HFFc6 (cell line): ENCODE measurements at places on chromosomes 12 and 14. TPM values are rescaled to one million over a fixed set of nuclear protein-coding genes. Genes with fewer than 3 reads are reported as not detected.

DNA sequence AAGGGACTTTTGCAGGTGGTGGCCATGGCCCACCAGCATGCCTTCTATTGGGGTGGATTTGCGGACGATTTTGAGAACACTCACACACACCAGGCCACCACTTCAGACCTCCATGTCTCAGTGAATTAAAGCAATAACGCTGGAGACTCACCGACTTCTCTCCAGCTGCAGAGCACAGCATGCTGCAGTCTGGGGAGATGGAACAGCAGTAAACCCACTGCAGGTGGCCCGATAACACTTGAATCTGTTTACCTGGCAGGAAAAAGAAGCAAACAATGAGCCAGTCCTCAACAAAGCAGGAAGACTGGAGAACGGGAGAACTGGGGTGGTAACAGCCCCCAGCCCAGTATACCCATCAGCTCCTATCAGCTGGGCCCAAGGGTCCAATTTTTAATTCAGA, 21.6 kb downstream of the RFC5 start:
- peaks cover 26% of the 10 kb centered on the region for H3K4me1 ChIP-seq
- peaks cover 59% of the 10 kb centered on the region for H3K36me3 ChIP-seq
- no peak for DNase-seq

The RNF10 gene
- total RNA-seq = 146 to 173 TPM (median 169 TPM) in 3 replicates

GRCh38 chr12:25725470-25725869, 172.4 kb upstream of the LMNTD1 start:
- no peaks in the 10 kb centered on the region for H3K27me3 ChIP-seq
- no peaks in the 10 kb centered on the region for H3K36me3 ChIP-seq
- no peak overlapping the region for H3K27ac ChIP-seq
- no peak for DNase-seq
- H3K4me3 ChIP-seq = no peak overlapping the region
- peaks cover 12% of the 10 kb centered on the region; the same call in 1 of the 2 replicates for H3K4me1 ChIP-seq

The MYRFL gene
- total RNA-seq = not detected in 3 replicates

The SLC25A47 gene
- not detected in 3 replicates for total RNA-seq

GRCh38 chr14:73662487-73662943, 17.7 kb downstream of the DNAL1 start:
- H3K27ac ChIP-seq = peak overlapping the region; percentile 85
- H3K36me3 ChIP-seq = no peaks in the 10 kb centered on the region; the same call in 1 of the 2 replicates
- peak overlapping the region; percentile 65 for H3K4me3 ChIP-seq
- H3K4me1 ChIP-seq = peaks cover 26% of the 10 kb centered on the region

The PKP2 gene
- not detected in 3 replicates for total RNA-seq

DNA sequence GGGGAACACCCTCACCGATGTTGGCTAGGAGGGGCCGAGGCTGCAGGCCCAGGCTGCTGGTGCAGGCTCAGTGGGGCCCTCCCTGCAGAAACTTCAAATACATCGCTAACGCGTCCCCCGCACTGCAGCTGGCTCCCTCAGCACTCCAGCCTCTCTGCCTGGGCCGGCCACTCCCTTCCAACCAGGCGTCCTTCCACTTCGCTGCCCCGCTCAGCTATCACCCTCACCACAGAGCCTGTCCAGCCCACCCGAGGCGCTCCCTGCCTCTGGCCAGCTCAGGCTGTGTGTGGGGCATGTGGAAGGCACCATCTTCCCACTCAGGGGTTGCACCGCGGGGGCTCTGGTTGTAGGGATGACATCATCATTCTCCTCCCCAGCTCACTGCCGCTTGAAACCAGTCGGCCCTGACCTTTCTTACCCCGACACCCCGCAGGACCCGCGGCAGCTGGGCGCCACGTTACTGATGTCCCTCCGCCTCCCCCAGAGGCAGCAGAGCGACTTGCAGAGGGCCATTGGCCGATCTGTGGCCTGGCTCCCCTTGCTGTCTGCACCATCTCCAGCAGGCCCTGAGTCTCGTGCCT, 199.9 kb upstream of the RTL1 start:
- no peaks in the 10 kb centered on the region for H3K36me3 ChIP-seq
- no peaks in the 10 kb centered on the region for H3K4me1 ChIP-seq
- H3K27me3 ChIP-seq = peaks cover 7% of the 10 kb centered on the region
- H3K27ac ChIP-seq = no peak overlapping the region

- DNase-seq = peak; percentile 21
- H3K27me3 ChIP-seq = peaks cover 2% of the 10 kb centered on the region; the same call in 1 of the 2 replicates
- H3K36me3 ChIP-seq = no peaks in the 10 kb centered on the region
These were observed 60.6 kb downstream of the GUCY2C start for GRCh38 chr12:14635776-14636175.

The MGAT4C gene
- total RNA-seq = not detected in 3 replicates

DNA sequence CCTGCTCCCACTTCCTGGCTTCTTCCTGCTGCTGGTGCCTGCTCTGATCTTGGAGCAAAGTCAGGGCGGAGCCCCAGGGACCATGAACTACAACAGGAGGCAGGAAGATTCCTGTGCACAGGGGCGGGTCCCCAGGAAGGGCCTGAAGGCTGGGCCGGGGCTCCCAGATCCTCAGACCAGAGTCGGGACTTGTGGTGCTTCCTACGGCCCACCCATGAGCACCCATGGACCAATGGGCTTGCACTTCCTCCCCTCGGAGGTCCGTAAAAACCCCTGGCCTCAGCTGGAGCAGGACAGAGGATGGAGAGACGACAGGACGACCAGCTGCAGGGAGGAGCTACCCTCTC, 1287.1 kb downstream of the TMEM121 start:
- H3K36me3 ChIP-seq = no peaks in the 10 kb centered on the region
- no peaks in the 10 kb centered on the region for H3K4me1 ChIP-seq
- no peak for DNase-seq
- H3K4me3 ChIP-seq = no peak overlapping the region
- H3K27ac ChIP-seq = no peak overlapping the region

GRCh38 chr14:104397956-104398355, 181.6 kb upstream of the C14orf180 start:
- no peaks in the 10 kb centered on the region for H3K4me1 ChIP-seq
- no peak overlapping the region for H3K4me3 ChIP-seq
- no peak for DNase-seq
- no peak overlapping the region for H3K27ac ChIP-seq
- peaks cover 3% of the 10 kb centered on the region; the same call in 1 of the 2 replicates for H3K27me3 ChIP-seq

The CCER1 gene
- total RNA-seq = not detected in 3 replicates

- H3K4me3 ChIP-seq = no peak overlapping the region
- peaks cover 11% of the 10 kb centered on the region for H3K4me1 ChIP-seq
- H3K36me3 ChIP-seq = no peaks in the 10 kb centered on the region
- DNase-seq = no peak
- peaks cover 6% of the 10 kb centered on the region; the same call in 1 of the 2 replicates for H3K27me3 ChIP-seq
These were observed 13.0 kb upstream of the LBHD2 start for GRCh38 chr14:103070971-103071542.

DNA sequence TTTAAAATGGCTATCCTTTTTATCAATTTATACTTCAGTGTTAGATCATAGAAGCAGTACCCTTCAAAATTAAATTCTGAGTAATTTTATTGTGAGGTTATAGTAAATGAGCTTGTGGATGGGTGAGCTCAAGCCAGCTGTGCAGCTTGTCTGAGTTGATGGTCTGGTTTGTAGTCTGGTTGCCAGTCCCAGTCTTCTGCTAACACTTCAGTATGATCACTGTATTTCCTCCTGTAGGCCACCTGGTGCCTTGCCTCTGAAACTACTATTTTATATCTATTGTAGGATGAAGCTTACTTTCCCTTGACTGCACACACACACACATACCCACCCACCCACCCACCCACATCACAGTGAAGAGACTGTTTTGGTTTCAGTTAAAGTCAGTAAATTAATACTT, 496.4 kb downstream of the PCNX1 start:
- H3K36me3 ChIP-seq = peaks cover 18% of the 10 kb centered on the region
- peak overlapping the region; percentile 40; the same call in 1 of the 2 replicates for H3K27ac ChIP-seq
- DNase-seq = peak; percentile 31
- no peak overlapping the region for H3K4me3 ChIP-seq

GRCh38 chr12:115185506-115185905, 501.5 kb upstream of the TBX3 start:
- no peak for DNase-seq
- peaks cover 10% of the 10 kb centered on the region for H3K4me1 ChIP-seq
- H3K27me3 ChIP-seq = peaks cover 2% of the 10 kb centered on the region; the same call in 1 of the 2 replicates
- no peak overlapping the region for H3K27ac ChIP-seq
- H3K36me3 ChIP-seq = no peaks in the 10 kb centered on the region

The ADAM20 gene
- 0.07 to 0.18 TPM (median 0.09 TPM) in 3 replicates for total RNA-seq

DNA sequence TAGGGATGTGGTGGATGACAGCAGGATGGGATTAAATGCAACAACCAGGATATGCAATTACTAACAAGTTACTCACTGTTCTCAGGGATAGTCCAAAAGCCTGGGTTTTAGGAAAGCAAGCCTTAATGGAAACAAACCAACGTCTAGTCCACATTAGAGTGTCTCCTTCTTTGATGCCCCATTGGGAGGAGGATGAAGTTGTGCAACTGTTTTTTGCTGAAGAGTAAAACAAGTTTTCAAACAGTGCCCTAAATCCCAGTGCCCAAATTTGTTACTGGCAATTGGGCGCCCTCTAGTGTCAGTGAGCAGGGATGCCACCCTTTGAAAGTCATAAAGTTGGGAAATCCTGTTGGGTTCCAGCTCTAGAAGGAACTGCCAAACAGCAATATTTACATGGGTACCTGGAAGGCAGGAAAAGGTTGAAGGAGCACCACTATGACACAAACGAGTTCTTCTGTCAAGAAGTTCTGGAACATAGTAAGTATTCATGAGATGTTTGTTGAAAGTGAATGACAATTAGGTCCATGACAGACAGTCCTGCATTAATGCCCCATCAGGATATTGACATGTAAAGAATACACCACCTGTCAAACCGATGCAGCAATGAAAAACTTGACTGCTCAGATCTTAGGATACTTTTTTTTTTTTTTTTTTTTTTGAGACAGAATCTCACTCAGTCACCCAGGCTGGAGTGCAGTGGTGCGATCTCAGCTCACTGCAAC, 11.1 kb upstream of the DPF3 start:
- H3K36me3 ChIP-seq = no peaks in the 10 kb centered on the region
- H3K27ac ChIP-seq = peak overlapping the region; percentile 11
- peaks cover 63% of the 10 kb centered on the region for H3K4me1 ChIP-seq
- DNase-seq = peak; percentile 73

DNA sequence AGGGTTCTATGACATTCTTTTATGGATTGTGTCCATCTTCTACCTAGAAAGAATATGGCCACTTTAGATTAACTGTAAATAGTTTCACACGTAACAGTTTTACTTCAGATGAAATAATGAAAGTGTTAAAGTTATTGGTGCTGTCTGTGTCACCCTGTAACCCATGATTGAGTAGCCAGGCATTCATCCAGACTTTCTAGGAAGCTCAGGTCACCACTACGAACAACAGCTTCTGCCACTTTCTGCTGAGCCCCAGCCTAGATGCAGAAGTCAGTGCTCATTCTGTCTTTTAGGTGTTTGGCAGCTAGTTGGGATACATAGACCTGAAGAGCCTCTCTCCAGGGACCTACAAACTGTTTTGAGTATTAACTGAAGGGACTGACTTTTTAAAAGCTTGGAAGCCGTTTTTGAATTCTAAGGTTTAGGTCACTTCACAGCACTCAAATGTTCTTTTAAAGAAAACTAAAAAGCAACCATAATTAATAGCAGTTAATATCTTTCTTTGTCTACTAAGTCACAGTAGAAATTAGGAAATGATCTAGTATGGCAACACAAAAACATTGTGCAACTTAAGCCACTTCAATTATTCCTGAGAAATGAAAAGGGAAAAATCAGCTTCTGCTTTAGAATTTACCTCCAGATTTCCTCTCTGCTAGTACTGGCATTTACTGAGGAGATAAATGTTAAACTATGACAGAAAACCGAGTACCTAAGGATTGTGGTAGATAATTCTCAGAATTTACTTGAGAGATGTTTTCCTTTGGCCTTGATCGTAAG, 266.9 kb downstream of the CCDC91 start:
- H3K36me3 ChIP-seq = no peaks in the 10 kb centered on the region
- H3K4me3 ChIP-seq = no peak overlapping the region
- no peak overlapping the region for H3K27ac ChIP-seq
- no peaks in the 10 kb centered on the region for H3K4me1 ChIP-seq

DNA sequence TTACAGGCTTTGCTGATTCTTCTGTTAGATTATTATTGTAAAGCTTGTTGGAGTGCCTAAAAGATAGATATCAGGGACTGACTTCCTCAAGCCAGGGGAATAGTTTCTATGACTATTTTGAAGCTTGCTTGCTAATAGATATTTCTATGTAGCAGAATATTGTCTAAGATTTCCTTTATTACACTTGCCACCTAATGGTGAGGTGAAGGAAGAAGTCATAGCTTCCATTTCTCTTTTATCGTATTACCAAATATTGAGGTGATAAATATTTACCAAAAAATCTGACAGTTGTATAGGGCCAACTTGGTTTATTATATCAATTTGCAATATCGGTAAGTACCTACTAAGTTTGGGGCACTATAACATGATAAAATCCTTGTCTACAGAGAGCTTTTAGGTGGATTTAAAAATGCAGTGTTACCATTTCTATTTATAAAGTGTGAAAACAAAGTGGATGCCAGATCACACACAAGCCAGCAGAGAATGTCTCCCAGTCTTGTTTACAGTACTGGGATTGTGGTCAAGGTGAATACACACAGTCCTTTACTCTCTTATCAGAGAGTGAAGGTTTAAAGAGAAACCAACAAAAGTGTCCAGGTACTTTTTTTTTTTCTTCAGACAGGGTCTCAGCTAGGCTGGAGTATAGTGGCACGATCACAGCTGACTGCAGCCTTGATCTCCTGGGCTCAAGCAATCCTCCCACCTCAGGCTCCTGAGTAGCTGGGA, 137.9 kb downstream of the IGF1 start:
- H3K4me1 ChIP-seq = peaks cover 5% of the 10 kb centered on the region; the same call in 1 of the 2 replicates
- H3K27ac ChIP-seq = no peak overlapping the region
- H3K4me3 ChIP-seq = no peak overlapping the region
- DNase-seq = no peak
- H3K27me3 ChIP-seq = no peaks in the 10 kb centered on the region

The CACNA2D4 gene
- total RNA-seq = 0.22 TPM in 1 of 3 replicates, not detected in the others

The CLEC9A gene
- not detected in 3 replicates for total RNA-seq

DNA sequence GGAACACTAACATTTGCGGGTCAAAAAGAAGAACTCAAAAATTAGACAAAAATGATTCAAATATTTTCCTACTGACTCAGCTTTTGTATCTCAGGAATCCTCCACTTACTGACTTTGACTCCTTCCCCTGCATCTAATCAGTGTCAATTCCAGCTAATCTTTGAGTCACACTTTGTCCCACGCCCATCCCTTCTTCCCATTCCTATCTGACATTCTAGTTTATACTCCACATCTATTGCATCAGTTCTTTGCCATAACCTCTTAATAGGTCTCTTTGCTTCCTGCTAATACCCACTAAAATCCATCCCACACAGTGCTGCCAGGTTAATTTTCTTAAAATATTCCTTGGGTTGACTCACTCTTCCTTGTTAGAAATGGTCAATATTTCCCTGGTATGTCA, 19.1 kb downstream of the BBS10 start:
- H3K27me3 ChIP-seq = no peaks in the 10 kb centered on the region
- H3K36me3 ChIP-seq = peaks cover 25% of the 10 kb centered on the region
- H3K27ac ChIP-seq = peak overlapping the region; percentile 67
- peak; percentile 92 for DNase-seq
- peak overlapping the region; percentile 58 for H3K4me3 ChIP-seq
- peaks cover 47% of the 10 kb centered on the region for H3K4me1 ChIP-seq
